ENCODE measurements at places on chromosomes 11 and 22.

DNA sequence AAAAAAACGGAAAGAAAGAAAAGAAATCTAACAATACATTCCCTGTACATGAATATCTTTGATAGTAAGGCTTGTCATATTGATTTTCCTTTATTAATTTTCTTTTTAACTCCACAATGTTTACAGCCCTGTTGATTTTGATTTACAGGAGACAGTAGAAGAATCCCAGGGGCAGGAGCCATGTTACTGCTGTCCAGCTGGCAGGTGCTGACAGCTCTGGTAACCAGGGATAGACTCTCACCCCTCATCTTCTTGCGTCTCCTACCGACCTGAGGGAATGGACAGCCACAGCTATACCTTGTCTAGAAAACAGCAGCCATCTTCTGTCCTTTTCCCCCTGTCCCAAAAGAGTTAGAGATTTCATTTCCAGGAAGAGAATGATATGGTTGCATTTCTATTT lies 37.4 kb downstream of the PRDM10 start:
- DNase-seq: no peak

DNA sequence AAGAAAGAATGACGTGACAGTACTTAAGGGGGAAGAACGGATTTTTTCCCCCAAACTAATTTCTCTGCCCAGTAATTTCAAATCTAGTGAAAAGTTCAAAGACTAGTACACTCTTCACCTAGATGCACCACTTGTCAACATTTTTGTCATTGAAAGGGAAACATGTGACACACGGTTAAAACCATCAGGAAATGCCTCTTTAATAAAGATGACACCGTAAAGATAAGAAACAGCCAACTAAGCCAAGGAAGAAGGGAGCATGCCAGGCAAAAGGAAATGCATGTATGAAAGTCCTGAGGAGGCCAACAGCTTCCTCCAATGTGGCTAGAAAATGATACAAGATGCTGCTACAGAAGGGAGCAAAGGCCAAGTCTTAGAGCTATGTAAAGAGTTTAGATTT lies 49.4 kb downstream of the RSF1 start:
- DNase-seq: no peak

DNA sequence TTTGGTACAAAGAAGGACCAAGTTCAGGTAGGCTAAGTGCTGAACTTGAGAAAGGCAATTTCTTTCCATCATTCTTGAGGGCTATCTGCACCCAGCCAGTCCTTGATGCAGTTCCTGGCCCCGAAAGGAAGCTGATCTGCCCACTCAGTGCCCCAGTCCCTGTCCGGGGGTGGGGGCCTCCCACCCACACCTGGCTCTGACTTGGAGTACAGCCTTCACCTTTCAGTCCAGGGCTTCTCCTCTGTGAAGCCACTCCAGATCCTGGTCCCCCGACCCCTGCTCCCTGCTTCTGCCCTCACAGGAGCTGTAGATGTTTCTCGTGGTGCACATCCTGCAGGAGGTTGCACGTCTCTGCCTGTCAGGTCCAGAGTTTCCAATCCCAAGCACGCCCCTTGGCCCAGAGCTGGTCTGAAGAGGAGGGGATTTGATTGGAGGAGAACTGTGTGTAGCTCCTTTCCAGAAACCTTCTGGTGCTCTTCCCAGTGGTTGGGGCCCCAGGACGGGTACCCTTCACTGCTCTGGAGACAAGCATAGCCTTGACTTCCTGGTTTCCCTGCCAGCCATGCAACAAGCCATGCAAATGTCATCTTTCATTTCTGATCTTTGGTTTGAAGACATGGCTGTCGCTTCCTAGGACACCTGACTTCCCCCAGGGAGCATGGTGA lies 75.3 kb downstream of the BCR start:
- DNase-seq: no peak

- DNase-seq: no peak
Observed at GRCh38 chr22:22558071-22558971, 744 bp downstream of the PRAME start.

DNA sequence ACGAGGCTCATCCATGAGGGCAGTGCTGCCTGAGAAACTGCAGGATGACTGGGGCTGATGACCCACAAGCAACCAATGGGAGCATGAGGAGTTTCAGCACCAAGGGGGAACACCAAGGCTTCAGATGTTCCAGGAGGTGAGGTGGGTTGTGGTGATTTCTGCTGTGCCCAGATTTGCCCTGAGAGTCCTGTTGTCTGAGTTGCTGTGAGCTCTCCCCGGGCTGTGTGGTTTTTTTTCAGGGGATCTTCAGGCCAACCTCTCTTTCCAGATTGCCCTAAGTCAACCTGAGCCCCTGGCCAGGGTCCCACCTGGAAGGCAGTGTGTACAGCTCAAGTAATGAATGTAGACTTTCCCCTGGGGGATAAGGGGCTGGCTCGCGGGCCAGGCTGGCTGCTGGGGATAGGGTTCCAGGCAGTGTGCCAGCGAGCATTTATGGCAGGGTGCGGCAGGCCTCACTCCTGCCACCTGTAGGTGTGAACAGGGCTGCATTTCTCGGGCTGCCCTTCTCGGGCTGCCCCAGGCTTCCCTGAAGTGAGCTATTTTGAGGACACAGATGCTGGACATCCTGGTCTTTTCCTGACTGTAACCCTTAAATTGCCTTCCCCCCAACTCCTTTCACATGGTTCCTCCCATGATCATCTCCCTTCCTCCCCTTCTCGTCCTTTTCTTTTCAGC lies 9.8 kb downstream of the SLC22A6 start:
- DNase-seq: peak; percentile 9

DNA sequence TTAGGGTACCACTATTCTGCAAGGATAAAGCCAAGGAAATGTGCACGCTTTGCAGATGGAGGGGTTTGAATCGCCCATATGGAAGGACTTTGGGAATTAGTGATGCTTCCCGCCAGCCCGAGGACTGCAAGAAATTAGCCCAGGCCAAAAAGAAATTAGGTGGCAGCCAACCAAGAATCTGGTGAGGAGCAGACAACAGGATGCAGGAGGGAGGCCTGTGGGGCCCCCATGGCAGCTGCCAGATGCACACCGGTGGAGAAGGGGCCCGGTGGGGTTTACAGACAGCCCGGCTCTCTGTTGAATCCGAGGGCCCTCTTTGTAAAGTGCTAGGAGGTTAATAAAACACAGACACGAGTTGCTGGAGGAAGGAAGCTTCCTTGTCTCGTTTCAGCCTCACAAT lies 73.5 kb downstream of the TIMP3 start:
- DNase-seq: no peak

GRCh38 chr11:34941688-34942087 lies 25.3 kb downstream of the PDHX start:
- DNase-seq: no peak

DNA sequence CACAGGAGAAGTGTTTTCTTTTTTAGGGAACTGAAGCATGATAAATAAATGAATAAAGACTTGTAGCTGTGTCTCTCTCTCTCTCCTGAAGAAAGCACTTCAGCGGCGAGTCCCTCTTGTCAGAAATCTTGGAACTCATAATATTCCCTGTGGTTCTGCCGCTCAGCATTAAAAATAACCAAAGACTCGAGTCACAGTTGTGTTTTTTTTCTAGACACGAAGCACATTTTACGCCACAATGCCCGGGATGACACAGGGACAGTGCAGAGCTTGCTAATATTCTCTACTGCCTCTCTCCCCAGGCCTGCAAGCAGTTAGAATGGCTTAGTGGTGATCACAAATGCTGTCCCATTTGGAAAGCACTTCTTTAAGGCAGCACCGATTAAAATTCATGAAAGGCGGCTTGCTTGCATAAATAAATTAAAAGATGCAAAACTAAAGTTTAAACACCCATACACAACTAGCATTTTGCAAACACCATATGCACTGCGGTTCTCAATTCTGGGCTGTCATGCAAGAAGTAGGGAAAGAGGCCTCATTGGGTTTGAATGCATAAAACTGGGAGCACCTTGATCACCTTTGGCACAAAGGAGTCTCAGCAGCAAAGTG lies 597.4 kb downstream of the SOX6 start:
- DNase-seq: no peak

DNA sequence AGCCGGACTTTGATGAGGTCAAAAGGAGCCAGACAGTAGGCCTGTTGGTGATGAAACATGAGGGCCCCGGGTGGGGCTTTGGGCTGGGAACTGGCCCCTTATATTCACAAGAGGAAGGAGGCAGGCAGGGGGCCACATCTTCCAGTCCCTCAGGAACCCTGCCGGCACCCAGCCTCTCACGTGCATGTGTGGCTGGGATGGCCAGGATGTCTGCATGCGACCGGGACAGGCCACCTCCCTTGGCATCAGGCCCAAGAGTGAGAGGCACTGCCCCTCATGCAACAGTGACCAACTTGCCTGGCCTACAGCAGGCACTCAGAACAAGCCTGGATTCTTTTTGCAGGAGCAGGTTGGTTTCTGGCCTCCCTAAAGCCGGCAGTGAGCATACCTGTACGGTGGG lies 5.4 kb downstream of the SLC25A45 start:
- no peak for DNase-seq

GRCh38 chr11:86196913-86197312 lies 47.6 kb upstream of the EED start:
- DNase-seq: no peak

GRCh38 chr22:38745676-38746460 lies 9.9 kb downstream of the SUN2 start:
- no peak for DNase-seq

- DNase-seq: no peak
Observed at GRCh38 chr11:24866743-24867142, 369.9 kb downstream of the LUZP2 start.

DNA sequence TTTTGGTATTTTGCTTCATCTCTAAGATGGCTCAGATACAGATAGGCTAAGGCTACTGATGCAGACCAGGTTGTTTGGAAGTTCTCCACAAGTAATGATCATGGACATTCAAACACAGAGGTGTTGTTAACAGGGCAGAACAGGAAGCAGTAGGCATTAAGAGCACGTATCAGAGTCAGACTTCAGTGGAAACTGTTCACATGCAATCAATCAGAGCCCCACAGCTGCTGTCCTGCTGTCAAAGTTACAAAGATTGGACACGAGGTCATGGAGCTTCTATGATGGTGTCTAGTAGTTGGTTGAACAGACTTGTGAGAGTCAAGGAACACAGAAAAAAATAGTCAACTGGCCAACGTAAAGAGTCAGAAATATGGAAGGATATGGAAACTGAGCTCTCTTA lies 19.8 kb downstream of the OR10D3 start:
- no peak for DNase-seq

DNA sequence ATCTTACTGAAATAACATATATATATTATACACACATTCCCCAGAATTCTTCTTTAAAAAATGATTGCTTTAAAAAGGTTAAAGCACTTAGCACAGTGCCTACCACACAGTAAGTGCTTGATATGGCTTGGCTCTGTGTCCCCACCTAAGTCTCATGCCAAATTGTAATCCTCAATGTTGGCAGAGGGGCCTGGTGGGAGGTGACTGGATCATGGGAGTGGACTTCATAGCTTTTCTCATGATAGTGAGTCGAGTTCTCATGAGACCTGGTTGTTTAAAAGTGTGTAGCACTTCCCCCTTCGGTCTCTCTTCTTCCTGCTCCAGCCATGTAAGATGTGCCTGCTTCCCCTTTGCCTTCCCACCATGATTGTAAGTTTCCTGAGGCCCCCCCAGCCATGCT lies 6.2 kb downstream of the CRYAB start:
- DNase-seq: peak; percentile 15

GRCh38 chr11:73346186-73346935 lies 29.8 kb upstream of the RELT start:
- DNase-seq: no peak

DNA sequence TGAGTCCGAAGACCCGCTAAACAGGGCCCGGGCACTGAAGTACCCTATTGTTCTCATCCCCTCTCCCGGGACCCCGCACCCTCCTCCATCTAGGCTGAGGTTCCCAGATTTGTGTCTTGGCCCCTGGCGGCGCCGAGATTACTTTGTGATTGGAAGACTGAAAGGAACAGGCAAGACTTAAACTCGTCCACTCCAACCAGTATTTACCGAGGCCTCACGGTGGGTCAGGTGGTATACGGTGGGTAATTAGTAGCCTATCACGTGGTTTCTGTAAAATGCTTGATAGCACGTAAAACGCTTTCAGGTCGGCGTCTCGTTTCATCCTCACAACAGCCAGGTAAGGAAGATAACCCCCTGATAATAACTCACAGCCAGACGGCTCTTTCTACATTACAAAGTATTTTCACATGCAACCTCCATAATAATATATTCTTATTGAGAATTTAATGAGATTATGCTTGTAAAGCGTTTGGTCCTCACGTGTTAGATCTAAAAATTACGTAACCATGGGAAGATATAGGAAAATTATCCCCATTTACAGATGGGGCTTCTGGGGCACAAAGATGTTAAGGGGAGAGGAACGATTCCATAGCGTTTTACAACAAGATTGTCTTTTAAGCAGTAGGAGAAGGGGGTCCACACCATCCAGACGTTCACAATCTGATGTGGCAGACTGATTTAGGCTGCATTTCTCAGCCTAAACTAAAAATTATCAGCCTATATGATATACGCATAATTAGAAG lies 642 bp upstream of the PIK3C2A start:
- peak; percentile 21 for DNase-seq

GRCh38 chr22:41169157-41169556 lies 36.0 kb upstream of the L3MBTL2 start:
- DNase-seq: no peak

DNA sequence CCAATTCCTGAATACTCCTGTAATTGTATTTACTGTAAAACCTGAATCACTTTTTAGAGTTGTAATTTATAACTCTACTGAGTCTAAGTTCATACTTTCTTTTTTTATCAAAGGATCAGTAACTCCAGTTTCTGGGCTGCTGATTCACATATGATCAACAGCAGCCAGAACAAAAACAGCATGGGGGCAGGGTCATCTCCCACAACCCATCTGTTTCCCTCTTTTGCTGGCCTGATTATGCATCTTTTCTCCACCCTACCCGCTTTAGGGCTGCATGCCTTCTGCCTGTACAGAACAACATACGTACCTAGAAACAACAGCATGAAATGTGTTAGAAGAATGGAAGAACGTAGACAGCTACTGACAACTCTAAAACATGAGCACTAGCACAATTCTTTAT lies 76.0 kb downstream of the MRTFA start:
- no peak for DNase-seq

GRCh38 chr11:130531061-130531460 lies 82.6 kb downstream of the ADAMTS15 start:
- no peak for DNase-seq

GRCh38 chr22:19723232-19723982 lies at the start of gene GP1BB:
GP1BB (plus strand) TSS chr22:19723539; CDS start chr22:19723570, 31 bp downstream.
- DNase-seq: peak; percentile 38

DNA sequence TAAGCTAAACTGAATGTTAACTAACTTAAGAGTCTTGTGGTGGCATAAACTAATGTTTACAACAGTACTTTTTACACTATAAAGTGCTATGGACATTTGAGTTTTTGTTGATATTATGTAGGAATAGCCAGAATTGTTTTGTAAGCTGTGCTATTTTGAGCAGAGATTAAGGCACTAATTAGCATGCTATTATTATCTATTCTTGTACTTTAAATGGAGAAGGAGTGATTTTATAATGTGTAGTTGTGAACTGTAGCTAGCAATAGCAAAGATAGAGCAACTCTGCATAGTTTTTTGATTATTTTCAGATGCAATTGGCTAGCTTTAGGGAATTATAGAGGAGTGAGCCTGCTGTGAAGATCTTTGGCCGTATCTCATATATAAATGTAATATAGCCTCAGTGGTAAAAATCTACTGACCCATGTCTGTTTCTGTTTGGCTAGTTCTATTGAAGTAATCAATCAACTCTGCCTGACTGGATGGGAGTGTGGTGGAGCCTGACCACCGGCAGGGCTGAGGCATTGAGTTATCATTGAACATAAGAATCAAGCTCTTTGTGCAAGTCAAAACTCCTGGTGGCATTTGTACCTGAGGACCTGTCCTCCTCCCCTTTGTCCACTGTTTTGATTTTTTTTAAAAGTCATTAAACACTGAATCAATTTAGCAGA lies 34.3 kb downstream of the NCAM1 start:
- DNase-seq: no peak

- DNase-seq: peak; percentile 33
Observed at GRCh38 chr22:46183733-46184132, 33.4 kb downstream of the PPARA start.

All from inflammatory macrophage (primary cell).